Hematopoietic multipotent progenitor cell treated with erythropoietin and hydrocortisone succinate and interleukin-3 and kit ligand, for 15 days (in vitro differentiated cells): ENCODE measurements at places on chromosomes 7 and 10.

DNA sequence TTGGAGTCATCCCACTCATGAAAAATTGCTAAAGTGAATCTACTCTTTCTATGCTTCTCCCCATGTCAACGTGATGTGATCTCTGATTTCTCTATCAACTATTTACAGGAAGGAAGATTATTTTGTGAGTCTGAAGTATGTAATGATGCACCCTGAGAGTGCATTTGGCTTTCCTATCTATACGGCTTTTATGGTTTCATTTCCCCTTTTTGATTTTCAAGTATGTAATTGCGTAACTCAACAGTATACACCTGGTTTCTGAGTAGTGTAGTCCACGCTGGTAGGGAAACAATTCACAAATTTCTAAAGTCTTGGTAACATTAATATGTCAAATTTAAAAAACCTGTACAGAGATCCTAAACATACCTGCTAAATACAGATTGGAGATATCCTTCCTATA, 194.7 kb upstream of the SEMA3A start:
- no peak for DNase-seq

DNA sequence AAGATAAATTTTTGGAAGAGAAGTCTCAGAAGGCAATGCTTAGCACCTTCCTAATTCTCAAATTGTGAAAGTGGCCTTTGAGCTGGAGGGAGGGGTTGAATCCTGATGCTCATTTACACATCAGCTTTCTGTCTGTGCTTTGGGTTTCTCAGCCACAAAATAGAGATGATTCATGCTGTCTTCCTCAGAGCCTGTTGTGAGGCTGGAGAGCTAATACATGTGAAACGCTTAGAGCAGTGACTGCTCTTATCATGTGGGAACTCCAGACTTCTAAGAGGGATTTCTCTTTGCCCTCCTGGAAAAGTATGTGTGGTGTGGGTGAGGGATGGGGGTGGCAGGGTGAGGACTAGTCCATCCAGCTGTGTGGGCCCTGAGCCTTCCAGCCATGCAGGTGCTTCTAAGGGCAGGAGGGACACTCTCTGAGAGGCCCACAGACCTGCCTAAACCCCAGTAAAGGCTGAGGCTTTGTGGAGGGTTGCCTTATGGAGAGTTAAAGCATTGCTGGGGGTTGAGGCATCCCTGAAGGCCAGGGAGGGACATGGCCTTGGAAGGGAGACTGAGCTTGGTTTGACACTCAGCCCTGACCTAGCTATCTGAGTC, 4.8 kb upstream of the EVX1 start:
- no peak for DNase-seq

GRCh38 chr10:71737834-71738197, 18.2 kb upstream of the C10orf105 start:
- no peak for DNase-seq

- no peak for DNase-seq
Observed at GRCh38 chr10:93199191-93199751, 125.6 kb downstream of the CYP26A1 start.

GRCh38 chr10:69374242-69374641, 42.5 kb downstream of the TACR2 start:
- DNase-seq: no peak

DNA sequence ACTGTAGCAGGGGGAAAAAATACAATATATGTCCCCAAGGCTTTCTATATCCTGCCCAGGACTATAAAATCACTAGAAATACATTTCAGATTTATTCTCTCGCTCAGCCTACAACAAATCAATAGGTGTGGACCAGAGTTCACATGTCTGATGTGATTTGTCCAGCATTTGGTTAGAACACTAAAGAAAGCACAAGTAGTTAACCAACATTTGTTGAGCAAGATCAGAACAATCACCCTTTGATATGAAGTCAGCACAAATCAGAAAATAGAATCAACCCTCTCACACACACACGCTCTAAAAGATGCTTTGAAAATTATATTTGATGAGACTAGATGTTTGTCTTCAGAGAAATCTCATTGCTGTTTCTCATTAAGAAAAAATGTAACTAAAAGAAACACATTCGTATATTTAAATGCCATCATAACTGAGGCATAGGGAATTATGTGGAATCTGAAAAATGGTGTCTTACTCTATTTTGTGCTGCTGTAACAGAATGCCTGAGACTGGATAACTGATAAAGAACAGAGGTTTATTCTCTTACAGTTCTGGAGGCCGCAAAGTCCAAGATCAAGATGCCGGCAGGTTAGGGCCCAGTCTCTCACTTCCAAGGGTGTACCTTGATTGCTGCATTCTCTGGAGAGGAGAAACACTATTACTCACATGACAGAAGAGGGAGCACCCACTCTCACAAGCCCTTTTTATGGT, 10.5 kb downstream of the AKR1D1 start:
- no peak for DNase-seq

DNA sequence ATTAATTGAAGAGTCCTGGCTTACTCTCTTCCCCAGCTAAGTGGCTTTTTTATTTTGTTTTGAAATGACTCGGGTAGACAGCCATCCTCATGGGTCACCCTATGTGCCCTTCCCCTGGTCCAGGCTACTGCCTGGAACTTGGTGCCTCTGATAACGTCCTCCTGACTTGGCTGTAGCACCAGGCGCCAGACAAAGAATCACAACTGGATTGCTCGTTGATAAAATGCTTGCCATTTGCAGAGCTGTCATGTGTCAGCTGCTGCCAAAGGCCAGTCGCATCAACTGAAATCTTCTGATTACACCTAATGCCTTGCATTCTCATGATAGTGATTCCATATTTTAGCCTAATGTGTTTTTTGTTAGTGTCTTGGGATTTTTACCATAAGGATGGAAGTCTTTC, 27.4 kb upstream of the ABLIM1 start:
- no peak for DNase-seq

- no peak for DNase-seq
Observed at GRCh38 chr10:87646935-87647334, 12.7 kb upstream of the PAPSS2 start.

DNA sequence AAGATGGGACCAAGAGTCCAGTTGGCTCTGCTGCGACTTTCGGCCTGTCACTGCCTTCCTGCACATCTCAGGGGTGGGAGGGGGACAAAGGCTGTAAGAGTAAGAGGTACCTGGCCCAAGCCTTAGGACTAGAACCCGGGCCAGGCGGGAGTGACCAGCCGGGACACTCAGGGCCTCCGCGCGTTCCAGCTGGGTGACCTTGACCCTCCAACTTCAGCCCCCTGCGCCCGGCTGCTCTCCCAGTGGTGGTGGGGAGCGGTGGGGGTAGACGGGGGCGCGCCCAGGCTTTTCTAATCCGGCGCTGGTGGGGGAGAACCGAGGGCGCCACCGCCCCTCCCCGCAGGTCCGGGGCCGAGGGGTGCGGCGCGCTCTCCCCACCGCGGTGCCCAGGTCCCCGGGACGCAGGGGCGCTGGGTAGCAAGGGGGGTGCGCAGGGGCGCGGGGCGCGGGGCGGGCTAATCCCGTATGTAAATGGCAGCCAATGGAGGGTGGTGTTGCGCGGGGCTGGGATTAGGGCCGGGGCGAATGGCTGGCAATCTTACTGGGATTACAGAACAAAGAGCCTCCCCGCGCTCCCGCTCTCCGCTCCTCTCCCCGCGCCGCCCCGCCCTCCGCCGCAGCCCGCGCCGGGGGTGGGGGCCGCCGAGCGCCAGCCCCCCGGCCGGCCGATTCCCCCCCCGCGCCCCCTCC, at the start of gene GTF2IRD1:
Gene GTF2IRD1, plus strand, starts transcription at position 585 of the 690 bp plus-strand sequence. CDS start 54,175 bp downstream, outside the sequence.
- DNase-seq: no peak

GRCh38 chr7:43735802-43736603, 6.7 kb upstream of the COA1 start:
- DNase-seq: no peak

- DNase-seq: no peak
Observed at GRCh38 chr7:81775560-81775959, 5.7 kb upstream of the HGF start.

- no peak for DNase-seq
Observed at GRCh38 chr7:11175887-11176286, 202.2 kb downstream of the PHF14 start.

- DNase-seq: no peak
Observed at GRCh38 chr7:9231630-9232121, 798.3 kb downstream of the NXPH1 start.

DNA sequence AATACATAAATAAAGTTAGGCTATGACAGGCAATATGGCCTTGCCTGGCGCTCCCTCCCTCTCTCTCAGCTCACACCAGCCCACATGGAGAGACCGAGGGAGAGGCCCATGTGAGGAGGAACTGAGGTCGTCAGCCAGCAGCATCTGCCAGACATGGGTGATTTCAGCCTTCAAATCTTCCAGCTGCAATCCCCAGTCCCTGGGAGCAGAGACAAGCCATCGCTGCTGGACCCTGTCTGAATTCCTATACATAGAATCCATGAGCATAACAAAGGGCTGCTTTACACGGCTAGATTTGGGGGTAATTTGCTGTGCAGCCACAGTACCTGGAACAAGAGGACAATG, 35.6 kb downstream of the ANKRD16 start:
- no peak for DNase-seq

DNA sequence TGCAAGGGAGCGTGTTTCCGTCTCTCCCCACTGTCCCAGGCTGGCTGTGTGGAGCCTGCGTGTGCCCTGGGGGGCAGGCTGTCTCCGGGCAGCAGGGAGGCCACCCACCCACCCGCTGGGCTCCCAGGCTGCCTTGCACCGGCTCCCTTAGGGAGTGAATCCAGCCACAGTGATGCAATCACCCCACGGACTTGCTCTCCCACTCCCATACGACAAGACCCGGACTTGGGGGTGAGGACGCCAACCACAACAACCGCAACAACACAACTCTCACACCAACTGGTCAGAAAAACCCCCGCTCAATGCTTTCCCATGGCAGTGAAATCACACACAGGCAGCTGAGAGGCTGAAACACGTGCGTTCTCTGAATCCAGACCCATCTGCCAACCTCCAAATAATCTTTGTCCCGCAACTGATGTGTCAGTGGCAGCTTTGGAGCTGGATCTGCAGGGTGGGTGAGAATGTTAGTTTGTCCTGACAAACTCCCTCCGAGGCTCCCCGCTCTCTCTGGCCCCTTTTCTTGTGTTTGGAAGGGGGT, 62.7 kb upstream of the DDC start:
- DNase-seq: no peak

GRCh38 chr10:239109-239508, 103.9 kb downstream of the ZMYND11 start:
- no peak for DNase-seq

GRCh38 chr7:155965010-155965409, 152.7 kb upstream of the SHH start:
- DNase-seq: no peak

GRCh38 chr7:155198901-155199845, 98.5 kb upstream of the INSIG1 start:
- no peak for DNase-seq
